ENCODE measurements at places on chromosomes 3 and 15. TPM values are rescaled to one million over a fixed set of nuclear protein-coding genes. Genes with fewer than 3 reads are reported as not detected.

The PCOLCE2 gene
- total RNA-seq, result 1.9 TPM

The IMP3 gene
- total RNA-seq, result 52.0 TPM

The CPEB1 gene
- total RNA-seq, result 1.4 TPM

The EDEM1 gene
- 47.5 TPM for total RNA-seq

The LSAMP gene
- total RNA-seq, result 3.5 TPM

DNA sequence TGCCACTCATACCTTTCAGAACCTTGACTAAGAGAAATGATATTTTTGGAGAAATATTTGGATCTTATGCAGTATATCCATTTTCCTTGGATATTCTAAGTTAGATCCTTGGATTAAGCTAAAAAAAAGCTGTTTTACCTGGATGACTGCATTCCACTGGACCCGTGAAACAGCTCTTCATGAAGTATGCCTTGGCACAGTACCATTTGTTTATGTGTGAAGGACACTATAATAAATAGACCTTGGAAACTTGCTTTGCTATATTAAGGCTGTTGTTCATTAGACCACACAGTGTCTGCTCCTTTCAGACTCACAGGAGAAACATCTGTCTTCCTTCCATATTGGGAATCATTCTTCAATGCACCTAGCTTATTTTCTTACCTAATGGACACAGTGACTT lies 651.0 kb upstream of the TGFBR2 start:
- H3K27me3 ChIP-seq, result no peaks in the 10 kb centered on the region
- no peak overlapping the region for H3K4me3 ChIP-seq
- no peak overlapping the region for H3K27ac ChIP-seq
- H3K36me3 ChIP-seq, result no peaks in the 10 kb centered on the region

All from kidney (tissue), 22 donors.